GM23338 (cell line): ENCODE measurements at places on chromosomes 6 and 20.

DNA sequence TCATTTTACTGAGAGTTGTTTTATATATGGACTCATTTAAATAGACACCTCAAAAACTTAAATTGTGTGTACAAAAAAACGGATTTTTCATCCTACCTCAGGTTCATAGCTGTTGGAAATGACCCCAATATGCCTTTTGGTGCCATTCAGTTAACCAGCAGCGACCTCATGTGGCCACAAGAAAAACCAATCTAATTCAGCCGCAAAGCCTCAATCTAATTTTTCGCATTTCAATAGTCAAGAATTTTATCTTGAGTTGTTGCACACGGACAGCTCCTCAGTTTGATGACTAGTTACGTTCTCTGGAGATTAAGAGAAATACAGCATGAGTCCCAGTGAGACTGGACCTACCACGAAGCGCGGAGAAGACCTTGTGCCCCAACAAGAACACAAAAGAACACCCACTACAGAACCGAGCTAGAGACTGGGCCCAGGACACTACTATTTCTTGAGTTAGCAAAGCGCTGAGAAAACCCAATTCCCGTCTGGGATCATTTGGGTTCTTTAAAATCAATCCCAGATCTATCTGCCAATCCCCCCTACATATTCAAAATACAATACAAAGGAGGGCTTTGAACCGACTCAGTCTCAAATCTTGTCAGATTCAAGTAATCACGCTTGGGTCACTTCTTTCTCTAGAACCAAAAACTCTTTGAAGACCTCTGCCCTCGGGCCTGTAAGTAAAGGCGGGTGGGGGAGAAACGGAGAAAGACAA is 1.1 kb downstream of the TCP11 start:
- DNase-seq = peak; percentile 74

GRCh38 chr6:108897371-108897770 is 49.1 kb downstream of the ARMC2 start:
- DNase-seq = no peak

GRCh38 chr20:64242003-64242796 is 13.3 kb upstream of the PCMTD2 start:
- DNase-seq = no peak

DNA sequence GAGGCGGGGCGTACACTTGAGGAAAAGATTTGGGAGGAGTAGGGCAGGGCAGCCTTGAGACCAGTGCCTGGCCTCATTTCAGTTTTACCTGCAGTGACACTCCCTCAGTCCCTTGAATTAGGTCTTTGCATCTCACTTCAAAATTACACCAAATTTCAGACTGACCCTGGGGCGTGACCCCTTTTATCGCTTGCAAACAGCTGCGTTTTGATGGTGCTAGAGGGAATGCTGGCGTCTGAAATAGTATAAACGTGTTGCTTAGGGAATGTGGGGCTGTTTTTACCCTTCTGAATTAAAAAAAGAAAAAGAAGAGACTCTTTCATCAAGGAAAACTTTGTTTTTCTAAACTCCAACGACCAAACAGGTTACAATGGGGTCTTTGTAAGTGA is 21.0 kb downstream of the COL9A1 start:
- DNase-seq = no peak

- DNase-seq = no peak
Observed at GRCh38 chr20:32987044-32987825, 17.0 kb downstream of the SUN5 start.

DNA sequence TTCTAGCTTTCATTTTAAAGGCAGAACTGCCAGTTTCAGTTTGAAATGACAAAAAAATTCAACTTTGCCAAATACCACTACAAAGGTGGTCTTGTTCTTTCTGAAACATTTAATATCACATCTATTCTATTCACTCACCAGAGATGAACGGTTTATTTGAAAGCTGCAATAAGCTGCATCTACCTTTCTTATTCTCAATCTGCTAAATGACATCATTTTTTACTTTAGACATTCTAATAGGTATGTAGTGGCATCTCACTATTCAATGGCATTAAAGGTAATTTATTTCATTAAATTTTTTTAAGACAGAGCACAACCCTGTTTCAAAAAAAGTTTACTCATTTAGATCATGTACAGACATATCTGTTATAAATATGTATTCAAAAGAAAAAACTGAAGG is 66.5 kb upstream of the SMIM29 start:
- DNase-seq = no peak

GRCh38 chr6:163958646-163959045 is 544.1 kb downstream of the QKI start:
- DNase-seq = peak; percentile 38

DNA sequence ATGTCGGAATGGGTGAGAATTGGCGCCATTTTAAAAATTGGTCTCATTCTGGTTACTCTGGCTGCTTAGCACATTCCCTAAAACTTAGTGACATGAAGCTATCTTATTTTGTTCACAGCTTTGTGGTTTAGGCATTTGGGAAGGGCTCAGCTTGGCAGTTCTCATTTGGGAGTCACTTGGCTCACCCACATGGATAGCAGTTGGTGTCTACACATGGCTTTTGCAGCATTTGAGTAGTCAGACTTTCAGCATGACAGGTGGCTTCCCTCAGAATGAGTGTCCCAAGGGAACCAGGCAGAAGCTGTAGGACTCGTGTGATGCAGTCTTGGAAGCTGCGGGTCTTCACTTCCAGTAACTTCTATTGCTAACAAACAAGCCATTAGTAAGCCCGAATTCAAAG is 64.6 kb downstream of the UST start:
- DNase-seq = no peak

- DNase-seq = no peak
Observed at GRCh38 chr20:50244352-50245149, 53.9 kb downstream of the CEBPB start.

DNA sequence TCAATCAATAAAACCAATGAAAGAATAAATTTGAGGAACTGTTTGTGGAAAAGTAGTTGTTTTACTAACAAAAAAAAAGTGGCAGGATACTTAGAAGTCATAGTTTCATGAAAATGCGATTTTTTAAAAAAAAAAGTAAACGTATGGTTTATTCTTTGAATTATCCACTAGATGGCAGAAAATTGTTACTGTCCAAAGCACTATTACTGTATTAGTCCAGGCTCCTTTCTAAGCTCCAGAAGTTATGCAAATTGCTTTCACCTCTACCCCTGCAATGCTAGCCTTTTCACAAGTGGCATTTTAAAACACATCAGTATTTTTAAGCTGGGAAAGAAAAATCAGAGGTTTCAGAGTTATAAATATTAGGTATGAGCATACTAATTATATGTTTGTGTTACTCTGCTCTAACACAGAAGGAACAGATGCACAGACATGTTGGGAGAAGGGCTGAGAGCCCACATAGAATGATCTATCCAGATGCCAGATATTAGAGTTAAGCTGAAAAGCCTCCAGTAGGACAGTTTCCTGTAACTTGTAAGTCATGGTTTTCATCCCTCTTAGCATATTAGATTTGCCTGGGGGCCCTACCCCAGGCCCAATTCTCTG is 63.9 kb downstream of the FHL5 start:
- peak; percentile 55 for DNase-seq

DNA sequence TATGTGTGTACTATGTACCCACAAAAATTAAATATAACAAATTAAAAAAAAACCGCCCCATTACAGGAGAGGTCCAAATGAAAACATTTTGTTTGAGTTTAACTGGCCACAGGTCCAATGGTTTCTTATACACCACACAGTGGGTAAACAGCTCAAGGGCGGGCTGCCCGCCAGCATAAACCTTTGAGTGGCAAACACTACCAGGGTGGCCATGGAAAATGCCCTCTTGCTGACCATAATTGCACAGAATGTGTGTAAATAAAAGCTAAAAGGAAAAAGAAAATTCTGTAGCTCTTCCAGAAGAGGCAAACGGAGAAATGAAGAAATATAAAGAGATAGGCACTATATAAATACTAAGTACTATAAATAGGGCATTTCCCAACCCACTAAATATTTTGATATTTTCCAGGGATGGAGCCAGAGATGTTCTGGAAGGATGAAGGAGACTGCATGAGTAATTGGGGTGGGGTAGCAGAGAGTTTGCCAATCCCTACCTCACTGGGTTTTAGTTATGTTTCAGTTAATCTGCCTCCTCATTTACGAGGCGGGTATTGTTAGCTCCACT is 1.1 kb upstream of the CDC5L start:
- DNase-seq = no peak

- peak; percentile 79 for DNase-seq
Observed at GRCh38 chr6:110341663-110342596, 16.2 kb downstream of the METTL24 start.

GRCh38 chr6:132570221-132570777 is at the start of gene TAAR6:
Gene TAAR6, plus strand, starts transcription at chr6:132570322. Its CDS starts 0 bp downstream, at chr6:132570322.
- peak; percentile 4 for DNase-seq

DNA sequence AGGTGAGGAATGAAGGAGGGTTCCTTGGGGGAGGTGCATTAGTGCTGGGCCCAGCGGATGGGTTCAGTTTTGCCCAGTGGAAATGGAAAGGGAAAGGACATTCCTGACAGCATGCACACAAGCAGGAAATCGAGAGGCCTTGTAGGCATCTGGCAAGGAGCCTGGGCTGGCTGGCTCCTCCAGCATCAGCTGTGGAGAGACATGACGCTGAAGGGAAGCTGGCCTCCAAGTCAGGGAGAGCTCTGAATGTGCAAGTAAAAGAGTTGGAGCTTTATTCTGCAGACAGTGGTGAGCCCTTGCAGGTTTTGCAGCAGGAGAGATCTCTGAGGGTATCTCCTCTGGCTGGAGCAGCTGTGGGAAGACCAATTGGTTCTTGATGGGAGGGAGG is 154.3 kb downstream of the MRPL14 start:
- no peak for DNase-seq

- no peak for DNase-seq
Observed at GRCh38 chr6:147820520-147820919, 312.0 kb downstream of the SAMD5 start.

DNA sequence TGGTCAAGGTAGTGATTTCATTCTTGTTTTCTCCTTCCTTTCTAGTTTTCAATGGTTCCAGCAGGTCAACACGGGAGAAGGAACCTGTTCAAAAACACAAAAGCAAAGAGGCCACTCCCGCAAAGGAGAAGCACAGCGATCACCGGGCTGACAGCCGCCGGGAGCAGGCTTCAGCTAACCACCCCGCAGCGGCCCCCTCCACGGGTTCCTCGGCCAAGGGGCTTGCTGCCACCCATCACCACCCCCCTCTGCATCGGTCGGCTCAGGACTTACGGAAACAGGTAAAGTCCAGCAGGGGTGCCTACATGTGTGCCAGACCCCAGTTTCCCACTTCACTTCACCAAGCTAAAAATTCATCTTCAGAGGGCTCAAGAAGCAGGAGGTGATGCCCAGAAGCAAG is 175.6 kb downstream of the DTNBP1 start:
- DNase-seq = no peak
